Activated CD8-positive, alpha-beta T cell treated with anti-CD3 and anti-CD28 coated beads for 36 hours (primary cell): ENCODE measurements at places on chromosomes 11 and 22.

- H3K27me3 ChIP-seq = no peaks in the 10 kb centered on the region
- peak overlapping the region; percentile 95 for H3K4me3 ChIP-seq
- DNase-seq = peak; percentile 78
- H3K36me3 ChIP-seq = peaks cover 27% of the 10 kb centered on the region
Measured at GRCh38 chr22:40463017-40463631, 92.7 kb downstream of the SGSM3 start.

DNA sequence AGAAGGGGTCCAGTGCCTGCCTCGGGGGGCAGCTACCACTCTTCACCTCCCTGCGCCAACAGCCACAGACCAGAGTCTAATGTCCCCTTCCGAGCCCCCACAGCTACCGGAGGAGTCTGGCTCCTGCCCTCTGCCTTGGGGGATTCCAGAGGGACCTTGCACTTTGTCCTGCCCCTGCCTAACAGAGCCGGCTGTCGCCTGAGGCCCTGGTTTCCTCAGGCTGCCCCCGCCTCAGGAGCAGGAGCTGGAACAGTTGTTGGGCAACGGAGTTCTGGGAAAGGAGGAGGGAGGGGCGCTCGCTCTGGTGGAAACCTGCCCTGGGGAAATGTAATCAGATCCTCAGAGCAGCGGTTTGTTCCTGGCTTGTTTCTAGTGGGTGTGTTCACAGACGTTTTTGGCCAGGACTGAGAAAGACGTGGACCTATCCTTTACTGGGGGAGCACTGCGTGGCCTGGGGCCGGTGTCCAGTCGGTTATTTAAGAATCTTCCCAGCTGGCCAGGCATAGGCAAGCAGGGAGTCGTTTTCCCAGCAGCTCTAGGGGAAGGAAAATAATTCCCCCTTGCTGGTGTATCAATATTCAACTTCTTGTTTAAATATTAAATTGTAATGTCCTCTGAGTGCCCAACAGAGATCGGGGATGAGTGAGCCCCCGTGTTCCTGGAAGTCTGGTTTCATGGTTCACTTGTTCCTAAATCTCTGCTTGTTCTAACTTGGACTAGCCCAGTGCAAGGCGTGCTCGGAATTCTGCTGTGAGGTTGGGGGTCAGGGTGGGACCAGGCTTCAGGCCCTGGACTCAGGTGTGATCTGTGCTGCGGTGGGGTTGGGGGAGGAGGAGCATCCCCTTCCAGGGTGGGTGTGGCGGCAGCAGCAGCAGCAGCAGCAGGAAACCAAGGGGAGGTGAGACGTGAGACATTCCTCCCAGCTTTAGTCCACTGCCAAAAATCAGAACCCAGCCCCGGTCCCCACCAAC lies 32.1 kb downstream of the A4GALT start:
- no peak overlapping the region for H3K27ac ChIP-seq
- no peaks in the 10 kb centered on the region for H3K27me3 ChIP-seq
- H3K36me3 ChIP-seq = no peaks in the 10 kb centered on the region
- no peak overlapping the region for H3K4me3 ChIP-seq

DNA sequence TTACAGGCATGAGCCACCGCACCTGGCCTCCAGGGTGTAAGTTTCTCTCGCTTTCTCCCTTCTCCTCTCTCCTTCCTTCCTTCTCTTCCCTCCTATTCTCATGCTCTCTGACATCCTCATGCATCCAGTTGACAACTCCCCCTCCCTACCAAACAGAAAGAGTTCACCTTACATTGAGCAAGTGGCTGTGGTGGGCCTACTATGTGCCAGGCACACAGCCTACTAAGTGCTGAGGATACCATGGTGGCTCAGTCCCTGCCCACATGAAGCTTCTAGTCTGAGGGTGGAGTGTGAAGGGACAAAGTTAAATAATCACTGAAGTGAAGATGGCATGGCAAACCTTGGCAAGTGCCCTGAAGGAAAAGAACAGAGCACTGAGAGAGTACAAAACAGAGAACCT lies 9.6 kb upstream of the DAGLA start:
- DNase-seq = no peak
- H3K4me1 ChIP-seq = no peaks in the 10 kb centered on the region
- no peak overlapping the region for H3K4me3 ChIP-seq
- no peaks in the 10 kb centered on the region for H3K36me3 ChIP-seq

- H3K4me1 ChIP-seq = peaks cover 3% of the 10 kb centered on the region
- H3K27me3 ChIP-seq = peaks cover 46% of the 10 kb centered on the region
- peak overlapping the region; percentile 79 for H3K4me3 ChIP-seq
- H3K27ac ChIP-seq = peak overlapping the region; percentile 37
- no peaks in the 10 kb centered on the region for H3K36me3 ChIP-seq
Measured at GRCh38 chr11:11620921-11621572, 758 bp downstream of the GALNT18 start.

DNA sequence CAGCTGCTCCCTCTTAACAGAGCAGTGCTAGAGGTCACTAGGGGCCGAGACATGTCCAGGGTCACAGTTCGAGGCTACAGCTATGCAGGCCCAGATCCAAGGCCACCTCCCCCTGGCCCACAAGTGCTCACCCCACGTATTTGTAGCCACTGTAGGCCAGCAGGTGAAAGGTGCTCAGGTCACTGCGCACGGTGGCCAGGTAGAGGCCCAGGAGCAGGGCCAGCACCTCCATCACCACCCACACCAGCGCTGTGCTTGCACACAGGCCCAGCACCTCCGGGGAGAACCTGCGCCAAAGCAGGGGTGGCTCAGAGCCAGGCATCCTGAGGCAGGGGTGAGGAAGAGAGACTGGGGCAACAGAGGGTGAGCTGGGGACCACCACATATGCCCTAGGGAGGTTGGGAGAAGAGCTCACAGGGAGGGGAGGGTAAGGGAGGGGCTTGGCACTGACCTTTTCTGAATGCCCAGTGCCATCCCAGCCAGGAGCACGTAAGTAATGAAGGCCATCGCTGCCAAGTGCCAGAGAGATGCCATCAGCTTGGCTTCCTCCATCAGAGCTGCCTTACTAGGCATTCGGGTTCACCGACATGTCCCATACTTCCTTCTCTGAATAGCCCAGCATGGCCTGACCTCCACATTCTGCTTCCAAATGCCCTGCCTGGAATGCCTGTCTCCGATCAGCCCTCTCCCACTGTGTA lies 3.5 kb downstream of the YIF1A start:
- H3K27me3 ChIP-seq = no peaks in the 10 kb centered on the region
- H3K27ac ChIP-seq = no peak overlapping the region
- peaks cover 33% of the 10 kb centered on the region for H3K4me1 ChIP-seq

GRCh38 chr22:49954991-49955580 lies 5.5 kb upstream of the PIM3 start:
- H3K27ac ChIP-seq = no peak overlapping the region
- H3K4me3 ChIP-seq = no peak overlapping the region
- no peaks in the 10 kb centered on the region for H3K27me3 ChIP-seq
- H3K4me1 ChIP-seq = peaks cover 10% of the 10 kb centered on the region

- peak; percentile 24 for DNase-seq
- H3K36me3 ChIP-seq = no peaks in the 10 kb centered on the region
- H3K4me3 ChIP-seq = peak overlapping the region; percentile 78
Measured at GRCh38 chr11:2302896-2303626, 1.2 kb downstream of the TSPAN32 start.

DNA sequence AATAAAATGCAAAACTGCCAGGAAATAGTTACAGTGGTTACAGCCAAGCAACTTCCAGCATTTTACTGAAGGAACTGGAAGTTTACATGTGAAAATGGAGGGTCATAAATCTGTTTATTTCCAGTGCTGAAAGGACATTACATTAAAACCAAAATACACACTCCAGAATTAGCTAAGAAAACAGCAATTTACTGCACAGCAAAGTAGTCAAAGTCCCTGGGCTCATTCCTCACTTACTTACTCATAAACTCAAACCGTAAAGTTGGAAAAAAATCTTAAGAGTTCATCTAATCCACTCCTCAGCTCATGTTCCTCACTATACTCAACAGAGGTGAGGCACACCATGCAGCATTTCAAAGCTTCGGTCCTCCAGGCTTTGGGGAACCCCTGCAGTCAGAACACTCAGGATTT lies 17.4 kb downstream of the CTSC start:
- peaks cover 53% of the 10 kb centered on the region for H3K36me3 ChIP-seq
- H3K27ac ChIP-seq = no peak overlapping the region
- no peaks in the 10 kb centered on the region for H3K27me3 ChIP-seq
- peaks cover 34% of the 10 kb centered on the region for H3K4me1 ChIP-seq
- no peak for DNase-seq

GRCh38 chr11:66242095-66242765 lies 26.2 kb upstream of the RAB1B start:
- H3K27ac ChIP-seq = peak overlapping the region; percentile 36
- peaks cover 4% of the 10 kb centered on the region for H3K4me1 ChIP-seq
- DNase-seq = no peak
- no peaks in the 10 kb centered on the region for H3K27me3 ChIP-seq

DNA sequence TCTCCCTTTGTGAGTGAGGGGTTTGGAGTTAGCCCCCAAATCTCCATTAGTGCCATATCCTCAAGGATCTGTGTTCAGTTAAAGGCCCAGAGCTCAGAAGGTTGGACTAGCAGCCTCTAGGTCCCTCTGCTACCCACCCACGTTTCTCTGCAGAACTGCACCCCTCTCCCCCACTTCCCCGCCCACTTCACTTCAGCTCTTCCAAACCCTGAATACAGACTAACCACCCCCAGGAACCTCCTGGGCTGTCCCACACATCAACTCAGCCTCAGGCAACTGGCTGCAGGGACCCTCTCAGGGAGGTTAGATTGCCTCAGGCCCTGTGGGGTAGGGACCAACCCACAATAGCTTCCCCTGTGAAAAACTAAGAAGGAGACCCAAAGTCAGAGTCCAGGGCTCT lies 840 bp downstream of the VPREB3 start:
- no peaks in the 10 kb centered on the region for H3K36me3 ChIP-seq
- H3K27ac ChIP-seq = no peak overlapping the region
- DNase-seq = no peak
- no peak overlapping the region for H3K4me3 ChIP-seq
- H3K4me1 ChIP-seq = peaks cover 18% of the 10 kb centered on the region
- no peaks in the 10 kb centered on the region for H3K27me3 ChIP-seq

GRCh38 chr22:33426451-33426850 lies 368.3 kb upstream of the SYN3 start:
- H3K4me1 ChIP-seq = no peaks in the 10 kb centered on the region
- no peak overlapping the region for H3K27ac ChIP-seq
- H3K4me3 ChIP-seq = no peak overlapping the region
- no peaks in the 10 kb centered on the region for H3K36me3 ChIP-seq
- H3K27me3 ChIP-seq = no peaks in the 10 kb centered on the region

DNA sequence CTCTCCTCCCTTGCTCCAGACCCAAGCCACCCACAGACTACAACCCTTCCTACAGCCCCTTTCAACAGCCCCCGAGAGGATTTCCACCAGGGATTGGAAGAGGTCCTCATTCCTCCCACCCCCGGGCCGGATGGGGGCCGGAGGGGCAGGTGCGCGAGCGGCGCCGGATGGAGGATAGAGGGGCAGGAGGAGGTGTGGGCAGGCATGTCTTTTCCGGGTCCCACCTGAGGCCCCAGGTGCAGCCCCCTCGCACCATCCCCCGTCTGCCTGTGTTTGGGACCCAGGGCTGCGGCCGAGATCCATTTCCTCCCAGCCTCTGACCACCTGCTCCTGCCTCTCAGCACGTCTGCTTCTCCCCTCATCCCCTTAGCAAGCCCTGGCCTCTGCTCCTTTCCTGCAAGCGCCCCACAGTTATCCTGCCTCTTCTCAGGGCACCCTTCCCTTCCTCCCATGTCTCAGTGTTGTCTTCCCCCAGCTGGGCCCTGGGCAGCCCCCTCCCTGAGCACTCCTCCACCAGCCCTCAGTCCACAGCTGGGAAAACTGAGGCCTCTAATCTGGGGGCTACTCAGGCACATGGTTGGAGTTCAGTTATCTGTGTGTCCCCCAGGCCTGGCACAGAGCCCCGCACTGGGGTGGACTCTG lies 19.3 kb upstream of the CBX7 start:
- peak overlapping the region; percentile 38 for H3K27ac ChIP-seq
- no peak overlapping the region for H3K4me3 ChIP-seq
- DNase-seq = no peak
- H3K36me3 ChIP-seq = no peaks in the 10 kb centered on the region
- H3K4me1 ChIP-seq = peaks cover 43% of the 10 kb centered on the region

DNA sequence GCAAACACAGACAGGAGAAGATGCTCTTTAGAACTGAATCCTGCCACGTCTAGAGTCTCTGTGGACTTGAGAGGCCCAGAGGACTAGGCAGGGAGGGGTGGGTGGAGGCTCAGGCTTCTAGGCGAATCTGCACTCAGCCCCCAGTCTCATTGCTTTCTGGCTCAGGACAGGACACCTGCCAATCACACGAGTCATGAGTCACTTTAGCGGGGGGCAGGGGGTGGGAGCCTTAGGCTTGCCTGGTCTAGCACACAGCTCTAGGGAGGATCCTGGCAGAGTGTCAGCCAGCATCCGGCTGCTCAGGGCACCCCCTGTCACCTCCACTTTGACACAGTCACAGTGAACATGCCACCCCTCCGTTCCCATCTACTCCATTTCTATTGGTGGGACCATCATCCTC lies 167.7 kb downstream of the CEP164 start:
- H3K27me3 ChIP-seq = peaks cover 4% of the 10 kb centered on the region
- H3K4me1 ChIP-seq = no peaks in the 10 kb centered on the region
- no peak overlapping the region for H3K27ac ChIP-seq
- H3K4me3 ChIP-seq = no peak overlapping the region
- H3K36me3 ChIP-seq = no peaks in the 10 kb centered on the region

DNA sequence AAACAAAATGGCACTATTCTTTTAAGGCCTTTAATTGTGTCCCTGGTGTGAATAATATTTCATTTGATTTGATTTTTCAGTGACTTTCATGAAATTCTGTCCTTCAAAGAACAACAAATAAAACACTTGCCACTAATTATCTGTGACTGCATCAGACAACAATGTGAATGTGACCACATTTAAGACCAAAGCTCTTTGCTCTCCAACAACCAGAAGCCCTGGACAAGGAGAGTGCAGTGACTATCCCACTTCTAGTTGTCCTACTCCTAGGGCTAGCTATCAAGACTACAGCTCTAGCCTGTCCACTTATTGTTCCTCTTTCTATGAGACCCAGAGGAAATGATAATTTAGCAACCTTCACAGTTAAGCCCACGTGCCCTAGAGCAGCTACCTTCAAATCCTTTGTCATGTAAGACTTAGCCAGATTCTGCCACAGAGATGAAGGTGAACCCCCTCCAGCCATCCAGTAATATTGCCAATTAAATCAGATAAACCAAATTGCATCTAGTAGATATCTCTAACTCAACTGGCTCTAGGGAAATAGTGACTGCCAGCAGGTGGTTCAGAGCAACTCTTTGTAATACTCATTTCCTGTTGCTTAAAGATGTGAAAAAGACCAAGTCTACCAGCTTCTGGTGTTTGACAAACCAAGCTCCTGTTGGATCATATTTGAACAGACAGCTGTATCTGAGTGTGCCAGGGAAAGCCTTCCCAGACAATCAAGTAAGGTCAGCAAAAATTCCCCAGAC lies 142.6 kb upstream of the BLID start:
- peaks cover 7% of the 10 kb centered on the region for H3K27me3 ChIP-seq
- no peak overlapping the region for H3K4me3 ChIP-seq
- no peak for DNase-seq
- no peak overlapping the region for H3K27ac ChIP-seq

- no peak overlapping the region for H3K4me3 ChIP-seq
- peak; percentile 71 for DNase-seq
- H3K27me3 ChIP-seq = no peaks in the 10 kb centered on the region
- no peaks in the 10 kb centered on the region for H3K36me3 ChIP-seq
Measured at GRCh38 chr11:117809236-117810055, 12.4 kb upstream of the DSCAML1 start.
